ENCODE measurements at places on chromosomes 7 and 10.

GRCh38 chr10:124255556-124255955 lies 162.2 kb upstream of the CHST15 start:
- no peaks in the 10 kb centered on the region for H3K27me3 ChIP-seq
- no peak overlapping the region for H3K27ac ChIP-seq
- no peak overlapping the region for H3K4me3 ChIP-seq

DNA sequence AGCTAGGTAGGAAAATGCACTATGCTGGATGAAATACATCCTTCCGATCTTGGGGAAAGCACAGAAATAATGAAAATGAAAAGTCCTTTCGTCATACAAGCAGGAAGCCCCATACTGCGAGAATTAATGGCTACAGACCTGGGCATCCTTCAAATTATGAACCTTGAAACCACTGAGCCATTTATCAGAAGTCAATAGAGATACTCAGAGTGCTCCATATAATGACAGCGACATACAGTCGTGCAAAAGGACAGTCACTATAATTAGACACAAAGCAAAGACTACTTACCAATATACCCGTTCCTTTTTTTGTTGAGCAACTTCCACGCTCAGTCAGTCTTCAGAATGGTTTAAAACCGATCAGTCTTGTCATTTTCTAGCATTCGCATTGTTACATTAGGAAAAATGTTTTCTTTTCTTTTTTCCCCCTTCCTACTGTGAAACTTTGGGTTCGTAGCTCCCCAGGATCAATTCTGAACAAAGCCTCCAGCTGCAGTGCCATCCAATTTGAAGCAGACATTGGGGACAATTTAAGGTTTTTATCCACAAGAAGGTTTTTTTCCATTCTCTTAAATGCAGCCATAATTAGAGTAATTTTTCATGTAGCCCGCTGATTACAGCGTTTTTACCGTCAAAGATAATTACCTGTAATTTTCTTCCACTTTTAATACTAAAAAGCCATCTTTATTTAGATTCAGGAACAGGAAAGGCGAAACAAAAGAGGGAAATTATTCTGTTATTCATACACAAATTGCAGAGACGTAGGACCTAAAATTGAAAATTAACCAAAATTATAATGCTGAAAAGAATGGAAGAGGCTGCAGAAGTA lies 6.4 kb downstream of the DLX6 start:
- no peak overlapping the region for H3K27ac ChIP-seq
- no peaks in the 10 kb centered on the region for H3K36me3 ChIP-seq
- no peak for DNase-seq
- no peak overlapping the region for H3K4me3 ChIP-seq

DNA sequence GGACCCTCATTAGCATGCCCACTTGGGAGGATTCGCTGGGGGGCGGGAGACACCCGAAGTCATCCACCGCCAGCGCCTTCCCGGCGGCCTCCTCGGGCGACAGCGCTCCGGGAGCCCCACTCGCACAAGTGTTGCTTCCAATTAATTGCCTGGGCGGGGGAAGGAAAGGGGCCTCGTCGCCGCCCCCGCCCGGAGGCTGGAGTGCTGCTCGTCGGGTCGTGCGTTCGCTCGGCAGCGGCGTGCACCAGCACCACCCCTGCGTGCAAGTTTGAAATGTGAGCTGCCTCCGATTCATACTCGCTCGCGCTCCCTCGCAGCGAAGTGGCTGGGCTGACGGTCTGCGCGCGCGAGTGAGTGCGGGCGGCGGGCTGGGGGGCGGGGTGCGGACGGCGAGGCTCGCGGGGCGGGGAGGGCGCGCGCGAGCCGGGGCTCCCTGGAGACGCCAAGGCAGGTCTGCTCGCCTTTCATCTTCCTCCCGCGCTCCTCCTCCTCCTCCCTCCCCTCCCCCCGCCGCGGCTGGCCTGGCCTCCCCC lies 104.6 kb upstream of the PPIF start:
- no peaks in the 10 kb centered on the region for H3K27me3 ChIP-seq
- H3K4me3 ChIP-seq, result peak overlapping the region; percentile 61
- no peaks in the 10 kb centered on the region for H3K36me3 ChIP-seq
- peak; percentile 23 for DNase-seq

DNA sequence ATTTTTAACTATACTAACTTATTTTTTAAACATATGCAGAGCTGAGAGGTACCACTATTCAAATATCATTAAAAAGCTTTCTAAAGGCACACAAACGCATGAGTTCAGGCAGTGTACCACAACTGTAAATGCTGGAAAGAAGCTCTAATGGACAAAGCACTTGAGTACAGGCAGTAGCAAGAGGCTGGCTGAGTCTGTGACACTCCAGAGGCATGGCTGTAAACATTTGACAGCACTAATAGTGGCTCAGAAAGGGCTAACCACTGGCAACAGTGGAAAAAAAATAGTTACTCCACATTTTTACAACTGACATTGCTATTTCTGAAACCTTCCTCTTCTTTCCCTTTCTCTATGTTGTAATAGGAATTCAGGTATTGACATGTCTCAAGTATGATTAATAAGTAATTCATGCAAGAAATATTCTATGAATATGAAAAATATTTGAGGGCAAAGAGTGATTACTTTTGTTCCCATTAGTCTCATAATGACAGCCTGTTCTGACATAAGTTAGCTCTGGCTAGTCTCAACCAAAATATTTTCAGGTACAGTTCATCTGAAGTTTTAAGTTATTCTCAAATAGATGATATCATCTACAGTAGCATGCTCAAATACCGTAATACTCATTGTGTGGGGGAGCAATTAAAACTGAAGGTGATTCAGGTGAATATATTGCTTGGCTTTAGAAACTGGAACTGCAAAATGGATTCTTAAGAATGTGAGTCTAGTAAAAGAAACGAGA lies 324.0 kb upstream of the POT1 start:
- no peaks in the 10 kb centered on the region for H3K27me3 ChIP-seq
- no peak overlapping the region for H3K27ac ChIP-seq
- H3K4me3 ChIP-seq, result no peak overlapping the region
- H3K4me1 ChIP-seq, result no peaks in the 10 kb centered on the region

DNA sequence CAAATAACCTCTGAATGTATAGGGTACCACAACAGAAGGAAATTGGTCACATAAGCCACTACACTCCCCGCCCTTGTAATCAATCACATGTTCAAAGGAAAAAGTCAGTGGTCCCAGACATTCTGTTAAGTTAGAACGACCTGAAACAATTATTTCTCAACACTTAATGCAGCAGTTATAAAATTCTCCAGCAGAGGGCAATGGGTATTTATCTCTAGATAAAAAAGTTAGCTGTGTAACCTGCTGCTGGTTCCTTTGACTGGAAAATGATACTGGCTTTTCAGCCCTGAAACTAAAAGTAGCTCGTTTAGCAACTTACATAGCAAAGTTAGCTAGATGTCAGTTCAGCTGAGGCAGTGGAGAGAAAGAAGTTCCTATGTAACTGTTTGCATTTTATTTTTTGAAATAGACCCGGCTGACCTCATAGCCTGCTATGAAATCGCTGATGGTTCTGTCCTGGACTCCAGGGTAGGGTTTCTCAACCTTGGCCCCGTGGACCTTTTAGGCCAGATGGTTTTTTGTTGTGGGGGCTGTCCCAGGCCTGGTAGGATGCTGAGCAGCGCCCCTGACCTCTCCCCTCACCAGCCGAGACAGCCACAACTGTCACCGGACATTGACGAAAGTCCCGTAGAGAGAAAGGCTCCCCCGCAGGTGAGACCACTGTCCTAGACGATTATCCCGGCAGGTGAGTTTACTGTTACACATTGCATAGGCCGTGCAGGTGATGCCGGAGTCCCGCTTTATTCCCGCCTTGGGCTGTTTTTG lies 40.2 kb upstream of the PROSER2 start:
- DNase-seq, result no peak
- H3K27me3 ChIP-seq, result no peaks in the 10 kb centered on the region
- no peaks in the 10 kb centered on the region for H3K36me3 ChIP-seq
- no peak overlapping the region for H3K27ac ChIP-seq
- H3K4me1 ChIP-seq, result no peaks in the 10 kb centered on the region

GRCh38 chr10:118835682-118836326 lies 81.0 kb upstream of the CACUL1 start:
- H3K27me3 ChIP-seq, result peaks cover 6% of the 10 kb centered on the region
- DNase-seq, result no peak
- no peak overlapping the region for H3K27ac ChIP-seq
- H3K4me3 ChIP-seq, result no peak overlapping the region
- H3K36me3 ChIP-seq, result no peaks in the 10 kb centered on the region

DNA sequence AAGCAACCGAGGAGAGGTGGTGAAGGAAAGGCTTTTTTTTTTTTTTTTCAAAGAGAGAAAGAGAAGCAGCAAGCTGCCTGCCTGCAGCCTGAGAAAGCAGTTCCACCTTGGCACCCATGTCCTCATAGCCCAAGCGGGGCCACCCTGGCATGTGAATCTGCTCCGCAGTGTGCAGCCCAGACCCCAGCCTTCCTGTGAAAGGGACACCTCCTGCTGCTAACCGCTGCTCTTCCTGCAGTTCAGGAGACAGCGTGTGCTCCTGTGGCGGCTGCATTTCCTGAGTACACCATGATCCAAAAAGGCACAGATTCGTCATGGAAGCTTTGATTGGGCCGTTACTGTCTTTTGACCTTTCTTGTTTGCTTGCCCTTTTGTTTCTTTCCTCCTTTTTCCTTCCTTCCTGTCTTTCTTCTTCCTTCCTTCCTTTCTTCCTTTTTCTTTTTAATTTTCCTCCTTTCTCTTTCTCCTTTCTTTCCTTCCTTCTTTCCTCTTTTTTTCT lies 38.1 kb downstream of the IKZF1 start:
- DNase-seq, result peak; percentile 66
- H3K36me3 ChIP-seq, result no peaks in the 10 kb centered on the region
- H3K27ac ChIP-seq, result peak overlapping the region; percentile 88
- no peaks in the 10 kb centered on the region for H3K27me3 ChIP-seq

GRCh38 chr10:114870486-114870885 lies 48.9 kb downstream of the FHIP2A start:
- no peaks in the 10 kb centered on the region for H3K36me3 ChIP-seq
- no peaks in the 10 kb centered on the region for H3K27me3 ChIP-seq
- DNase-seq, result no peak

DNA sequence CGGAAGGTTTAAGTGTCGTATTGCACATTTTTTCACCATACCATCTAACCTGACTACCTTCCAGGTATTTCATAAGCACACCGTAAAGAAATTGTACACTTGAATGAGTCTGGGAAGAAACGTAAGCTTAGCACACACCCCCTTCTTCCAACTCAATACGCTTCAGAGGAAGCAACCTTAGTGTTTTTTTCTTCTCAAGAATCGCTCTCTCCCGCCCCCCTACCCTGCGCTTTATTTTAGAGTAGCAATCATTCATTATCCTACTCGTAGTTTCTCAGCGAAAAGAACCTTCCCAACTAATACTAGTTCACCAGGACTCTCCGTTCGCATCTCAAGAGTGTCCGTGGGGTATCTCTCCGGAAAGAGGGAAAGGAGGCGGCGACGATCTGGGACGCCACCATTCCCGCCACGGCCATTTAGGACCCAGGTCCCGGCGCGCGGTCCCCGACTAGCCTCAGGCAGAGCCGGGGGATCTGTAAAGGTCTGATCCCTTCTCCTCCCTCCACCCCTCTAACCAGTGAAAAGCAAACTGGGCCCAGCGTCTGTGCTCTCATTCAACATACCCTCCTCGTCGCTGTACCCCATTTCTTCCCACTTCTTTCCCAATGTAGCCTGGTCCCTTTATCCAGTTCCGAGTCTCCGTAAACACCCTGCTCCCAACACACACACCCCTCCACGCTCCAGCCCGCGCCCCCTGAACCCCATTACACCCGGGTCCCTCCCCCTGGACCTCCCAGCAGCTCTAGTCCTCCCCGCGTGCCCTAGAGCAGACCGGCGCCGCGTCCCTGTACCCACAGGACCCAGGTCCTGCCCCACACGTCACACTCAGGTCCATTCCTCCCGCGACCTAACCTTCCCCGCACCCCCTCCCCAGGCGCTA lies 16.0 kb downstream of the MYOZ1 start:
- no peaks in the 10 kb centered on the region for H3K36me3 ChIP-seq
- no peaks in the 10 kb centered on the region for H3K27me3 ChIP-seq
- peak; percentile 7 for DNase-seq
- peaks cover 8% of the 10 kb centered on the region for H3K4me1 ChIP-seq
- H3K27ac ChIP-seq, result peak overlapping the region; percentile 75

GRCh38 chr10:79407811-79408795 lies 37.3 kb downstream of the ZCCHC24 start:
- no peaks in the 10 kb centered on the region for H3K4me1 ChIP-seq
- H3K27me3 ChIP-seq, result no peaks in the 10 kb centered on the region

GRCh38 chr10:121243609-121244241 lies 354.5 kb downstream of the FGFR2 start:
- no peaks in the 10 kb centered on the region for H3K27me3 ChIP-seq
- no peaks in the 10 kb centered on the region for H3K36me3 ChIP-seq
- no peak overlapping the region for H3K27ac ChIP-seq
- no peak for DNase-seq

All from T-cell (primary cell).